ENCODE measurements at places on chromosomes 2 and 18.

DNA sequence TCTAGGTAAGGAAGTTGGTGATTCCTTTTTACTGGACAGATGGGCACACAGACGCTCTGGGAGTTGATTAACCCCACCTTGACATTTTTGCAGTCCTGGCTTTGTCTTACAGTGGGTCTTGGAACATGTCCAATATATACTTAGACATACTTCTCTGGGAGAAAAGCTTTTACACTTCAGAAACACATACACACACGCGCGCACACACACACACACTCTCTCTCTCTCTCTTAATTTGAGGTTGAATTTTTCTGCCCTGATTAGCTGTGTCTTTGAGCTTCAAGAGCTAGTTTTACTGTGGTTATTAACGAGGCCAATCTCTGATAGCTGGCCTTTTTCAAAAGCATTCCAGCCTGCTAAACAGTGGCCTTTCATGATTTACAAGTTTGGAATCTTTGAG lies 215.0 kb downstream of the MYCN start:
- no peak for DNase-seq

DNA sequence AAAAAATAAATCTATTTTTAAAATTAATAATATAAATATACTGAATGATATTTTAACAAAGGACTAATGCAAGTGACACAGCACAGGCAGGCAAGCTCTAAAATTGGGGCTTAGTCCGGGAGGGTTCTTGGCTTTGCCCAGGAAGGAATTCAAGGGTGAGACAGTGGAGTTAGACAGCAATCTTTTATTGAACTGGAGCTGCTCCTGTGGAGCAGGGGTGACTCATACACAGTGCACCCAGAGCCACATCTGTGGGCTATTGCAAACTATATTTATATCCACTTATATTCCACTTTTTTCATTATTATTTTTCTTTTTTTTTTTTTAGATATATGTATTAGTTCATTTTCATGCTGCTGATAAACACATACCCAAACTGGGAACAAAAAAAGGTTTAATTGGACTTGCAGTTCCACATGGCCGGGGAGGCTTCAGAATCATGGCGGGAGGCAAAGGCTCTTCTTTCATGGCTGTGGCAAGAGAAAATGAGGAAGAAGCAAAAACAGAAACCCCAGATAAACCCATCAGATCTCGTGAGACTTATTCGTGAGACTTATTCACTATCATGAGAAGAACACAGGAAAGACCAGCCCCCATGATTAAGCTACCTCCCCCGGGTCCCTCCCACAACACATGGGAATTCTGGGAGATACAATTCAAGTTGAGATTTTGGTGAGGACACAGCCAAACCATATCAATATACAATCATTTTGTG lies 437.1 kb downstream of the BCL11A start:
- DNase-seq, result no peak

DNA sequence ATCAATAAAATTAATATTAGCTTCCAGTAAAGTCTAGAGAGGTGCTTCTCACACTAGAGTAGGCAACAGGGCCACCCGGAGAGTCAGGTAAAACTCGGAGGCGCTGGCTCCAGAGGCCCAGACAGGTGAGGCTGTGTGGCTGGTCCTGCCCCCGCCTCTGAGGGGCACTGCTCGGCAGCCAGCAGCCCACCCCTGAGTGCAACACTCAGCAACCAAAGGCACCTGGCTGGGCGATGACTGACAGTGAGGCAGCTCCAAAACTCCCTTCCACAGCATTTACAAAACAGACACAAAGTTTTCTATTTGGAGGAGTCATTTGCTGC lies 138.8 kb upstream of the ID2 start:
- no peak for DNase-seq

- DNase-seq, result no peak
Measured at GRCh38 chr2:235594041-235594440, 100.2 kb downstream of the AGAP1 start.

GRCh38 chr2:182446087-182446486 lies 19.3 kb upstream of the PDE1A start:
- no peak for DNase-seq

- no peak for DNase-seq
Measured at GRCh38 chr2:189147361-189147760, 32.2 kb downstream of the COL5A2 start.

DNA sequence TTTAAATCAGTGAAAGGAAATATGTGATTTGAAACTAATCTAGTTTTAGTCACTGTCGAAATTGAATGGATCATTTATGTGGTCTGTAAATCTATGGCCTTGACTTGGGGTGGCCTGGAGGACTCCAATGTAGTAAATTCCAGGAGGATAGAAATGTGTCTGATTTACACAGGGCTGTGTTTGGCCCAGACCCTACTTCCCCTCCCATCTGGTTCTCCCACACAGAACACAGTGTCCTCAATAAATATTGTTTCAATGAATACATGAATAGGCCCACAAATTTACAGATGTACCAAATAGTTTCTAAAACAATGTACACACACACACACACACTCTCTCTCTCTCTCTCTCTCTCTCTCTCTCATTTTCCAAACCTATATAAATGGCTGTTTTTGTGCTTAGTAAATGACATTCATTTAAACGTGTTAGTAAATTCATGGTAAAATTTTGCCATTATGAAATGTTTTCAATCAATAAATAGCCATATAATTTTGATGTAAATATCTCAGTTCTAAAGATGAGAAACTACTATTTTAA lies 1.9 kb downstream of the CCDC68 start:
- no peak for DNase-seq

- DNase-seq, result no peak
Measured at GRCh38 chr2:186724736-186725135, 30.9 kb downstream of the FAM171B start.

DNA sequence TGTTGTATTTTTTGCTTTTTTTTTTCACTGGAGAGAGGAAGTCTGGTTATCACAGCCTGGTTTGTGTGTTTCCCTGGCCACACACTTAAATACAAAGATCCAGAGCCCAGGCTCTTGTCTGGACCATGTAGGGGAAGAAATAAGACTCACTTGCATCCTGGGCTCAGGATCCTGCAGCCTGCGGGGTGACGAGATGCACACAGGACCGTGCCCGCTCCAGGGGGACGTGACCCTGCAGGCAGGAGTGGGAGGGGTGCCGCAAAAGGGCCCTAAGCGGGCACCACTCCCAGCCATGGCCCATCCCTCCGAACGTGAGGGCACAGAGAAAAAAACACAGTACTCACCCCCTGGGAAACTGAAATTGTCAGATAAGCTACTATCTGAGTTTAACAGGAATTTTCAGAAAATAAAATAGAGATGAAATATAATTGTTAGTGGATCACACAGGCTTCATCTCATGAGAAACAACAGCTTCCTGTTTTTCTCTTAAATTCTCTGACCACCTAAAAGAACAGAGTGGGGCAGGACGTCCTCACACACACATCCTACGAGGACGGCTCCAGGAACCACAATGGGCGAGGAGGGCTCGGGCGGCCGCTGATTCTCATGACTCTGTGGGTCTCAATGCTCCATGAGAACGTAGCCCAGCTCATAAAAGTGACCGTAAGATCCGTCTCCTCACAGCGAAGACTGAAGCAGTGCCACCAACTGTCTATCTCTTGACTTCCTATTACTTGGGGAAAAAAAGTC lies 142.6 kb upstream of the ALKAL2 start:
- no peak for DNase-seq

DNA sequence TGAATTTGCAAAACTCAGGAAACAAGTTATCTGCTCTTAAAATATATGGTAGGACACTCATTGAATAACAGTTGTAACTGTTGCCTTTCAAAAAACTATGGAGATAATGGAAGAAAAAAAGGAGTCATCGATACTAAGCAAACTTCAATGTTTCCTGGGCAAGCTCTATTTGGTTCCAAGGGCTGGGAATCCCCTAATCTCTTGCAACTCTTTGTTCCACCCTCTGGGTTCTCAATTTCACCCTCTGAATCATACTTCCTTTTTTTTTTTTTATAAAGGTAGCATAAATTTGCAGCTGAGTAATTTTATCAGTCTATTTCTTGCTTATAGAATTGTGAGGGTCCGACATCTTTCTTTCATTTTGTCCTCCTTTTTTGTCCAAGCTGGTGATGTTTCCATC lies 36.7 kb downstream of the SLC9A4 start:
- no peak for DNase-seq

DNA sequence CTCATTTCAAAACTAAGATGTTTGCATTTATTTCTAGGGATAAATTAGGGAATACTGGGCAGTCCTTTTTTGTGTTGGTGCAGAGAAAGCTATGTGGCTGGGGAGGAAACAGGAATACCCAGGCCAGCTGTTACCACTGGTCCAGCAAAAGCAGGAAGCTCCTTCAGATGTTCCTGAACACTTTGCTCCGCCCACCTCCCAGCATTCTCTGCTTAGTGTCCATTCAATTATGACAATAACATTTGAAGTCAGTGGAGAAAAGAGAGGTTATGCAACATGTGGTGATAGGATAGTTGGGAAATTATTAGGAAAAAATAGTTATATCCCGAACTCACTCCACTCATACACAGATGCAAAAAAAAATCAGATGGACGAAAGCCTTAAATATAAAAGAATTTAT lies 22.1 kb upstream of the ARPC2 start:
- DNase-seq, result no peak

- DNase-seq, result no peak
Measured at GRCh38 chr2:3807853-3808252, 104.5 kb downstream of the DCDC2C start.

DNA sequence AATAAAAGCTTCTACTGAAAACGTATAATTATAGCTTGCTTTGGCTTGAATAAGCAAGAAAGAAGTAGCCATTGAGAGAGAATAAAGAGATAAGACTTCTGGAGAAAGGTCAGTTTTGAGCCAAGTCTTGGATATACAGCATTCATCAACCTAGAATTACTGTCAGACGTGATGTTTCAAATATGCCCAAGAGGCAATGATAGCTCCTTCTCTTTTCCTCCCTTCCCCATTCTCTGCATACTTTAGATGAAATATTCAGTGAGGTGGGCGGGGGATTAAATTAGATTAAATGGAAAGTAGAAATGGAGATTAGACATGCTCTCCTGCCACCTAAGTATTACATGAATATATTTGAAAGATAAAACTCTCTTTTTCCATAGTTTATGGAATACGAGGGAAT lies 8.7 kb downstream of the ANTXR1 start:
- no peak for DNase-seq

GRCh38 chr2:71608034-71608433 lies 154.7 kb downstream of the DYSF start:
- no peak for DNase-seq

DNA sequence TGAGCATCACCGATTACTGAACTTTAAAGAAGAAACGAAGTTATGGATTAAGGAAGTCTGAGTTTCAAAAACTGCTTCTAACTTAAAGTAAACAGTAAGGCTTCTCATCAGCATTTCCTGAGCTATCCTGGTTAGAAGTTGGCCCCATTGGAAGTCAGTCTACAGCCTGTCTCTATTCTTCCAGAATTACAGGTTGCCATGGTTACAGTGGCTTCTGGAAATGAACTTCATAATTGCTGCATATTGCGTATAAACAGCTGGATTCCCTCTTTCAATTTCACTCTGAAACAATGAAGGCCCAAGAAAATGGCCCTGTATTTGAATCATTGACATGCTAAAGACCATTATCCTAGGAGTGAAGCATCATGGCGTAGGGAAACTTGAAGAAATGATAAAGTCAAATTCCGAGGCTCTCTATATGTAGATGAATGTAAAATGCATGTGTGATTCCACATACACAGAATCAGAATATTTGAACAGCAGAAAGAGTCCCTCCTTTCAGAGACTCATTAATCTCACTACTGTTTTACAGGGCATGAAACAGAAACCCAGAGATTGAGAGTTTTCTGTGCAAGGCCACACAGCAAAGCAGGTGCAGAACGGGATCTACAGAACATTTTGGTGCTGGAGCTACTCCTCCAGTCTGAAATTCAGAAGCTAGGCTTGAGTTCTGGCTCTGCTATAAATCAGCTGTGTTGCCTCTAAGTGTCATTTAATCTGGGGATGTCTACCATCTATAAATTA lies 856.4 kb upstream of the CELF4 start:
- no peak for DNase-seq

- DNase-seq, result no peak
Measured at GRCh38 chr2:148459377-148459778, 185.2 kb upstream of the EPC2 start.

DNA sequence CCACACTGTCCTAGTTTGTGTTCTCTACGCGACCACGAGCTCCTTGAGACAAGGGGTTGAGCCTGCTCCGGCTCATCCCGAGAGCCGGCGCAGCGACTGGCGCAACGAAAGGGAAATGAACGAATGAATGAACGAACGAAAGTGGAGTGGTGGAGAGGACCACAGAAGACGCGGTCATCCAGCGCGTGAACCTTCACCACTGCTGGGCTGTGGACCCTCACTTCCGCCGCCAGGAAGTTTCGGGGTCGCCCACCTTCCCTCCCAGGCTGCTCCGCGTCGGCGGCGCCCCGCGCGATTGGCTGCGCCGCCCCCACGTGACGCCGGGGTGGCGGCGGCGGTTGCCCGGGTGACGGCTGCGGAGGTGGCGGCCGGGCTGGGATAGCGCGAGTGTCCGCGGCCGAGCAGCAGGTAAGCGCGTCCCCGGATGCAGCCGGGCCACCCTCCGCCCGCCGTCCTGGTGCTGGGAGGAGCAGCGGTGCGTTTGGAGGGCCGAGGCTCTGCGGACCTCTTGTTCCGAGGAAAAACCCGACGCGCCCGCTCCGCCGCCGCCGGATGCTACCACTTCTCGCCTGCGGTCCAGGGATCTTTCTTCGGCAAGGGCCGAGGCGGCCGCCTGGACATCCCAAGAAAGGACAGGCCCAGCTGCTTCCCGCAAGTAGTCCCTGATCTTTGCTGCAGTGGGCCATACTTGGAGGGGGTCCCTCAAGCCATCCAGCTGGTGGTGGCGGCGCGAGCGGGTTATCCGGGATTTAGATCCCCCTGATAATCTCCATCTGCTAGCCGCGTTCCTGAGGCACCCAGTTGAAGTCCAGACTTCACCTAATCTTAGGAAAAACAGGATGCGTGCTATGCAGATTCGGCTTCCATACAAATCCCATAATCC lies at the start of gene ARMC9:
Gene ARMC9 (plus strand): TSS at position 341 of the 883 bp plus-strand sequence. CDS start 7,608 bp downstream, outside the sequence.
- DNase-seq, result peak; percentile 61

- DNase-seq, result no peak
Measured at GRCh38 chr18:63591725-63592124, 4.6 kb downstream of the SERPINB13 start.

- no peak for DNase-seq
Measured at GRCh38 chr18:76053551-76053950, 441.5 kb downstream of the ZNF516 start.

- no peak for DNase-seq
Measured at GRCh38 chr2:232455426-232456255, at the start of gene ALPI. Gene ALPI, plus strand, starts transcription at chr2:232456153. Its CDS starts 47 bp downstream, at chr2:232456200.

Data from CD4-positive, alpha-beta T cell (primary cell).